NCI-H460 (cell line): ENCODE measurements at places on chromosomes 6 and 20. TPM values are rescaled to one million over a fixed set of nuclear protein-coding genes. Genes with fewer than 3 reads are reported as not detected.

Gene CRISP3
- not detected in 2 replicates for total RNA-seq

Gene DACT2
- total RNA-seq: not detected in 2 replicates

- no peak for DNase-seq
Observed at GRCh38 chr6:14037402-14038277, 79.9 kb upstream of the CD83 start.

GRCh38 chr6:131182991-131183425 is 47.7 kb downstream of the AKAP7 start:
- peak; percentile 6 for DNase-seq

- no peak for DNase-seq
Observed at GRCh38 chr20:47198254-47198671, 158.2 kb downstream of the ZMYND8 start.
